ENCODE measurements at places on chromosomes 3 and 15.

- DNase-seq = no peak
Measured at GRCh38 chr3:187702507-187703033, at the start of gene RTP2. Gene RTP2, minus strand, starts transcription at chr3:187702557. Its CDS starts 429 bp downstream, at chr3:187702128.

- no peak for DNase-seq
Measured at GRCh38 chr3:97009427-97010019, 195.1 kb downstream of the EPHA6 start.

- no peak for DNase-seq
Measured at GRCh38 chr3:76753599-76753998, 286.3 kb upstream of the ROBO2 start.

- no peak for DNase-seq
Measured at GRCh38 chr15:49424954-49425353, 1.9 kb downstream of the FGF7 start.

- no peak for DNase-seq
Measured at GRCh38 chr15:83588441-83588840, 65.5 kb upstream of the ADAMTSL3 start.

GRCh38 chr15:39709941-39710340 lies 72.7 kb downstream of the FSIP1 start:
- DNase-seq = no peak

DNA sequence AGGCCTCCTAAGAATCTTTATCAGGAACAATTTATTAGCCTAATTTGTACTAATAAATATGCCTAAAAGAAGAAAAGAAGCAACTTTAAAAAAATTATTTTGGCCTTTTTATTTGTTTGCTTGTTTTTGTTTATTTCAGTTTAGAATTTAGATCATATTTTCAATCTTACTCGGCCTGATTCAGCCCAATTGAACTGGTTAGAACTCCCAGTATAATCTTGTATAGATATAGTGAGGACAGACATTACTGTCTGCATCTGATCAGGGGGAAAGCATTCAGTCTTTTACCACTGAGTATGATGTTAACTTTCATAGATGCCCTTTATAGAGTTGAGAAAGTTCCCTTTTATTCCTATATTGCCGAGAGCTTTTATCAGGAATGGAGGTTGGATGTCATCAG lies 56.0 kb upstream of the CSTA start:
- DNase-seq = no peak

DNA sequence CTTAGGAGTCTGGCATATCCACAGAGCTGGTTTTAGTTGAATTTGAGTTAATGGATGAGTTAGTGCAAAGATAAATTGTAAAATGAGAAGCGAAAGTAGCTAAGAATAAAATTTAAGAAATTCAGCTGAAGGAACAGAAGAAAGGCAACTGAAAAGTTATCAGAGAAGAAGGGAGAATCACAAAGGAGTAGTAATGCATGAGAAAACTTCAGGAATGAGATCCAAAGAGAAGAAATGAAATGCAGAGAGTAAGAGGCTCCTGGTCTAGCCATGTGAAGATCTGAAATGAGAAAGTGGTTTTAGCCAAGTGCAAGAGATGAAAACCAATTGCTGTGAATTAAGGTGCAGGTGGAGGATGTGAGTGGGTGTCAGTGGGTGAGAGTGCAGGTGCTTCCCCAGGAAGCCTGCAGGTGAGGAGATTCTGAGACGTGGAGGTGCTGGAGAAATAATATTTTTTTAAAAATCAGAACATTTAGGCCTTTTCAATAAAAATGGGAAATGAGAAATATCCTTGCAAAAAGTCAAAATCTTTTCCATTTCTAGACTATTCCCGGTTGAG lies 18.5 kb downstream of the KBTBD8 start:
- no peak for DNase-seq

GRCh38 chr15:69807721-69808120 lies 290.0 kb downstream of the TLE3 start:
- no peak for DNase-seq

- no peak for DNase-seq
Measured at GRCh38 chr3:59277816-59278215, 228.0 kb upstream of the CFAP20DC start.

DNA sequence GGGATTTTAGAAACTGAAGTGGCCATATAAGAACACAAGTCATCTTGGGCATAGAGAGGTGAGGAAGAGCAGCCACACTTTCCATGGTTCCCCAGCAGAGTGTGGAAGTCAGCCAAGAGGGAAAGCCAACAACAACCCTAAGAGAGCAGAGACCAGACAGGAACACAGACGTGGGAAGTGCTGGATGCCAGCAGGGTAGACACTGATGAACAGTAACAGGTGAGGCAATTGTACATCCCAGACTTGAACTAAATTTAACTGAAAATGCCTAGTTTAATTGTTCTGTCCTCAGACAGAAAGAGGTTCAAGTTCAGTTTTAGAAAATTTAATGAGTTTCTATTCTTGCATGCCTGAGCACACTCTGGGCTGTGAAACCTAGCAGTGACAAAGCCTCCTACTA lies 212.1 kb downstream of the ATP8B4 start:
- DNase-seq = no peak

GRCh38 chr15:74937272-74937589 lies 642 bp downstream of the COX5A start:
- no peak for DNase-seq

DNA sequence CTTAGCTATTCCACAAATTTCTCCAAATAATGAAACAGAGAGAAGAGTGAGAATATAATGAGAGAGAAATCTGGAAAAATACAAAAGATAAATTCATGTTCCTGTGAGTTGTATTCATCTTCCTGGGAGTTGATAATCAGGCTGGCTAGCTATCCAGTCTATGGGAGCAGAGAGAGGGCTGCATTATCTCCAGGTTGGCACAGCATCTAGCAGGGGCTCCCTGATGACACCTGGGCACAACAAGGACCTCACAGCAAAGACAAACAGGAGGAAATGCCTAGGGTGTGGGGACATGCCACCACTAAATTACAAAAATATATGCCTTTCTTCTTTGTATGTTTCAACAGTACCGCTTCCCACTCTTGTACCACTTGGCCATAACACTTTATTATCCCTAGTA lies 1.9 kb downstream of the EHD4 start:
- no peak for DNase-seq

- DNase-seq = no peak
Measured at GRCh38 chr3:87436781-87437543, 160.6 kb upstream of the POU1F1 start.
